ENCODE measurements at places on chromosomes 12 and 14.

GRCh38 chr12:76919383-76920171 is 40.8 kb upstream of the CSRP2 start:
- no peak for DNase-seq

DNA sequence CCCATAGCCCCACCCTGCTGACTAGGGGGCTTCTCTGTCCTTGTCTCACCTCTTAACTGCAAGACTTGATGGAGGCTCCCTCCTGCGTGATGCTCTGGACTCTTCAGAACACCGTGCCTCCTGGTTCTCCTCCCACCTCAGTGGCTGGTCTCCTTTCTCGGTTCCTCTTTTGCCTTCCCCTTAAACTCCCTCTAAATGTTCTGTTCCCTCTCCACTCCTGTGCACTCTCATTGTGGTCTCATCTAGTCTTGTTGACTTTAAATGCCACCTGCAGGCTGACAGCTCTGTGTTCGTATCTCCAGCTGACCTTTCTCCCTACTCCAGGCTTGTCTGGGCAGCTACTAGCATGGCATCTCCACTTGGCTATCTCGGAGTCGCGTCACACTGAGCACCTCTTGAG is 28.3 kb downstream of the DYNC1H1 start:
- no peak for DNase-seq

DNA sequence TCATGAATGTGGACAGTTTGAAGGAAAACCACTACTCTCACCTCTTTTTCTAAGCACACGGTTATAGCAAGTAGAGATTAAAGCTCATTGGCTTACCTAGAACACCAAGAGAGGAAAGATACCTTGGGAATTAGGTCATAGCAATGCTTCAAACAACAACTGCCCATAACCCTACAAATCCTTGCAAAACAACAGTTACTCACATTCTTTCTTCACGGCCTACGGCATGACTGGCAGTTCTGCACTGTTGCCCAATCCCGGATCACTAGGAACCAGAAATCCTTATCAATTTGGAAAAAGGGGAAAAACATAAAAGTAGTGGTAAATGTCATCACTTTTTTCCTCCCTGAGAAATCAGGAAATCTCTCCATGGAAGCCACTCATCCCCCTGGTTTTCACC is 9.6 kb upstream of the ISM2 start:
- no peak for DNase-seq

DNA sequence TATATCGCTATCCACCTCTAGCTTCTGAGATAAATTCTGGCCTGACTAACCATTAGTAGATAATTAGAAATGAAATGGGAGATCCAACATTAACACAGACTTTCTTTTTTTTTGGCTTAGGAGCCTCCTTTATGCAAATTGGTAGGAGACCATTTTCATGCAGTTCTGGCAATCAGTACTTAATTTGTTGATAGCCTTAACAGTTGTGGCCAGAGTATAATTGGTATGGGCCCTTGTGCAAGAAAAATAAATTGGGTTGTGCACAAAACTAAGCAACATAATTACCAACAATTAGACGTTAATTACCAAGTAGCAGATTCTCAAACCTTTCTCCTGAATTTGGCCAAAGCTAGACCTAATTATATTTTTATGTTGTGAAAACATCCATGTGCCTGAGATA is 111.0 kb downstream of the MGAT4C start:
- no peak for DNase-seq

GRCh38 chr14:36981832-36982529 is 190.4 kb downstream of the SLC25A21 start:
- DNase-seq, result no peak

GRCh38 chr14:94043756-94044475 is 17.8 kb downstream of the OTUB2 start:
- DNase-seq, result no peak

DNA sequence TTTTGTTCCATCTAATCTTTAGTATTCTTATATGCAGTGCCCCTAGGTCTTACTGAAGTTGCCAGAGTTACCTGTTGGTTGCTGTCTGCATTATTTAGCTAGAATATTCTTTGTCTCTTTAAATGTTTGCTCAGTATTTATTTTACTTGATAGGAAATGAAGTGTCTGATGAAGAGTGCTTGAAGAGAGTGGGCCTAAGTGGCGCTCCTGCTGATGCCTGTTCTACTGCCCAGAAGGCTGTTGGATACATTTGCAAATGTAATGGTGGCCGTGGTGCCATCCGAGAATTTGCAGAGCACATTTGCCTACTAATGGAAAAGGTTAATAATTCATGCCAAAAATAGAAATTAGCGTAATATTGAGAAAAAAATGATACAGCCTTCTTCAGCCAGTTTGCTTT is 18.9 kb downstream of the CMAS start:
- DNase-seq, result no peak

DNA sequence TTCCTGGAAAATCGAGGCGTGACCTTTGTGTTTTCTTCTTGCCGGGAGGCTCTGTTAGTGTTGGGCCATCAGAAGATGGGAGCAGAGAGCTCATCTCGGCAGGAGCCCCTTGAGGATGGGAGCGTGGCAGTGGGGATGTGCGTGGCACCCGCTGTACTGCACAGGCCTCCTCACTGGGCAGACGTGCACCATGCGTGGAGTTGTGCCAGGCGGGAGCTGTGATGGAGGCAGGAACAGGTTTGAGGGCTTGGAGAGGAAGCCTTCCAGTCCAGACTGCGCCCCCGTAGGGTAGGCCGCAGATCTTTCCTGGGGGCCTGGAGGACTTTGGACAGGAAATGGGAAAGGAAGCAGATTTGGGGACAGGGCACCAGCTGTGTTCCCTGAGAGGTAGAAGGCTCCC is 197.5 kb downstream of the TSPAN9 start:
- DNase-seq, result no peak

DNA sequence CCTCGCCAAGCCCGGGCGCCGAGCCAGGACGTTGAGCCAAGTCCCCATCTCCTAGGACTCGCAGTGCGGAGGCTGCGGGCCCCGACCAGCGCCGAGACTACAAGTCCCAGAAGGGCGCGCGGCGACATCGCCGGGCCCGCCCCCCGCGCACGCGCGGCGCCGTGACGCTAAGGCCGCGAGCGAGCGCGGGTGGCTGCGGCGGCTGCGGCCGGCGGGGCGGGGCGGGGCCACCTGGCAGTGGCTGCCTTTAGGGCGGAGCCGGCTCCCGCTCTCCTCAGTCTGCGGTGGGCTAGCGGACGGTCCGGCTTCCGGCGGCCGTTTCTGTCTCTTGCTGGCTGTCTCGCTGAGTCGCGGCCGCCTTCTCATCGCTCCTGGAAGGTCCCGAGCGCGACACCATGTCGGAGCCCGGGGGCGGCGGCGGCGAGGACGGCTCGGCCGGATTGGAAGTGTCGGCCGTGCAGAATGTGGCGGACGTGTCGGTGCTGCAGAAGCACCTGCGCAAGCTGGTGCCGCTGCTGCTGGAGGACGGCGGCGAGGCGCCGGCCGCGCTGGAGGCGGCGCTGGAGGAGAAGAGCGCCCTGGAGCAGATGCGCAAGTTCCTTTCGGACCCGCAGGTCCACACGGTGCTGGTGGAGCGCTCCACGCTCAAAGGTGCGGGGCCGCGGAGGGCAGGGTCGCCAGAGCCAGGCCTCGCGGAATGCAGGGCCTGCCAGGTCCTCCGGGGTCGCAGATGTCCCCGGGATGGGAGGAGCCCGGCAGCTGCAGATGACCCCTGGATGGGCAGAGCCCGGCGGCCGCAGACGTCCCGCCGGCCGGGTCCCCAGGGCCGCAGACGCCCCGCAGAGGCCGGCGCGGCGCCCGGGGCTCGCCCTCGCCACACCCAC is at the start of gene DYNC1H1:
Gene DYNC1H1 (plus strand): TSS at position 277 of the 884 bp plus-strand sequence. CDS start 119 bp downstream, at position 396.
- peak; percentile 86 for DNase-seq

DNA sequence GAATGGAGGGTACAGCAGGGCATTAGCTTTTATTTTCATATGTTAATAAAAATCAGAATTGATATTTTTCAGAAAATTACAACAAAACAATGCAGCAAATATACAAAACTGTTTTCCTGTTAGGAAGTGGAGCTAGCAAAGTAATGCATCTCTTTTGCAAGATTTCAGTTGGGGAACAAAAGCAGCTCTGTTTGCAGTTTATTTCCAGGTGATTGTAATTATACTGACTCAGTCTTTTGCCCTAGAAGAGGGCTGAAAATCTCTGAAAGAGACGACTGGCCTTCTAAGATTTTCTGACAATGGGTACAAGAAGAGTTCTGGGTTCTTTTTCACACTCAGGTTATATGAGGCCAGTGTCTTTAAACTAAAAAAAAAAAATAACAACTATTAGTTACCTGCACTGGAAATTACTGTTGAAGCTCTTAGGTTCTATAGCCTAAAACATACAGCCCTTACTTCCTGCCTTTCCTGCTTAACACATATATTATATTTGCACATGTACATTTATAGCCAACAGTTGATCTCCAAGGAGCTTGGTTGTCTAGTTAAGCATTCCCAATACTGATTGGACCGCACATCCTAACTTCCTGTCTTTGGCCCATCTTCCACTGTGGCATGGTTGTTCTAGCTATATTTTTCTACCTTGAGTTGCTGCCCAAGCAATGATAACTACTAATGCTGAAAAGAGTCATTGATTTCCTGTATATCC is 199.1 kb upstream of the KRR1 start:
- DNase-seq, result no peak

GRCh38 chr14:90556012-90556477 is 159.2 kb downstream of the CALM1 start:
- DNase-seq, result no peak

DNA sequence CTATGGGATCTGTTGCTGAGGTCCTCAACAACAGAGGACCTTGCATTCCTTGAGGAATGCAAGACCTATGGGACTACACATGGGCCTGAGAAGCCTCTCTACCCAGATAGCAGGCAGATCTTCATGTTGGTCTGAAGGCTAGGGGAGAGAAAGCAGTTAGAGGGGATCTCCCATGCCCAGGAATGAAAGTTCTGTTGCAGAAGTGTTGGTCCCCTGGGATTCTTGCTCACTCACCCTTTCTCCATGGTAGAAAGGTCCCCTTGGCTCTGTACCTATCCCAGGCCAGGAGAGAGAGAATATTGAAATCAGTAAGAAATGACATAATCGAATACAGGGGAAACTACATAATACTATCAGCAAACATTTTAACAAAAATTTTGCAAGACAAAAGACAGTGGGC is 16.5 kb upstream of the KLRC1 start:
- no peak for DNase-seq

- no peak for DNase-seq
These were observed 54.9 kb downstream of the OTOGL start for GRCh38 chr12:80154261-80154660.

GRCh38 chr14:71139294-71139946 is 232.2 kb downstream of the PCNX1 start:
- no peak for DNase-seq

DNA sequence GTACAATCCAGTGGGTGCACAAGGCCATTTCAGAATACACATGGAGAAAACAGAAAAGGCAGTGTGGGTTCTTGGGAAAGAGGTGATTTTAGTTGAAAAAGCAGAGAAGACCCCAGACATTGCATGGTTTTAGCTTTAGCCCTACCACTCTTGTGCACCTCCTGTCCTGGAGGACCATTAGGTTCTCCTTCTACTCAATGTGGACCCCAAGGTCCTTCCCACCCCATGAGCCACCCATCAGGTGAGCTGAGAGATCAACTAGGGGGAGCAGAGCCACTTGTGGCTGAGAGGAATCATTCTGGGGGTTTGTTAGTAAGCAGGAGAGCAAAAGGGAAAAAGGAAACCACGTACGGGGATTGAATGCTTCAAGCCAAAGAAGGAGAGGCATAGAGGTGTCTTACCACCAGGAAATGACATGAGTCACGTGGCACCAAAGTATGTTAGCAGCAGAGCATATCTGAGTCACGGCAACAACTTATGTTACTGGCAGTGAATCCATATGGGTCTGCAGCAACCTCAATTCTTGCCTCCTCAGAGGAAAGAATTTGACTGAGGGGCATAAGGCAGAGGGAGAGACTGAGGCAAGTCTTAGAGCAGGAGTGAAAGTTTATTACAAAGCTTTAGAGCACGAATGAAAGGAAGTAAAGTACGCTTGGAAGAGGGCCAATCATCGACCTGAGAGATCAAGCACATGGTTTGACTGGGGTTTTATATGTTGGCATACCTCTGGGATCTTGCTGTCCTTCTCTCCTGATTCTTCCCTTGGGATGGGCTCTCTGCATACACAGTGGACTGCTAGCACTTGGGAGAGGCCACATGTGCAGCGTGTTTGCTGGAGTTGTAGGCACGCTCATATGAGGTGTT is 73.9 kb downstream of the HSD17B6 start:
- peak; percentile 16 for DNase-seq

DNA sequence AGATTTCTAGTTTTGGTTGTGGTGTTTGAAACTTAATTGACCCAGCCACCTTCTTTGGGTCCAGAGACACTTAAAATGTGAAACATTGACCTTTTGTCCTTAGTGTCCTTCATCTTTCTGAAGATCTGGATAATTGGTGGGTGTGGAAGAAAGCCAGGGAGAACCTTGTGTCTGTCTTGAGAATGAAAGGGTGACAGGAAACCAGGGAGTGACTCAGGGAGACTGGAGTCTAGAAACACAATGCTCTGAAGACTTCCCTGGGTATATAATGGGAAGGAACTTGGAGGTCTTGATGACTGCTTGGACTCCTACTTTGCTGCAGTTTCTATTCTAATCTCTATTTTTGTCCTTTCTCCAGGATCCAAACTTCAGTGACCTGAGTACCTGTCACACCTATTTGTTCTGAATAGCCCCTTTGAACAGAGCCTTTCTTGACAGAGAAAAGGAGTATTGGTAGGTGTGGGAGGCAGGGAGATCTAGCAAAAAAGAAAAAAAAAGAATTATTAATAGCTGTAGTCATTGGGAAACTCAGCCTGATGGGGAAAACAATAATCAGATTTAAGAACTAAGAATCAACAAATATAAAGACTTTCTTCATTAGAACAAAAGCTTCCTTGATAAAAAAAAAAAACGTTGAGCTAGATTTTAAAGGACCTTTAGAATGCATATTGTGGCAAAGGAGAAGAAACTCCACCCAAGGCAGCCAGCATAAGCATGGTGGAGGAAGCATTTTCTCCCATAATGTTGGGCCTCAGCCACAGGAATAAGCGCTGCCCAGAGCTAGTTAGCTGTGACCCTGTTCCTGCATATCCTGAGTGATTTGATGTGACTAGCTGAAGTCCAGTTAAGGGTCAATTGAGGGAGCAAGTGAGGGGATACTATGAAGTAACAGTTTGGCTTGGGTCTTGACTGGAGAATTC is 77.9 kb upstream of the HOXC13 start:
- no peak for DNase-seq

DNA sequence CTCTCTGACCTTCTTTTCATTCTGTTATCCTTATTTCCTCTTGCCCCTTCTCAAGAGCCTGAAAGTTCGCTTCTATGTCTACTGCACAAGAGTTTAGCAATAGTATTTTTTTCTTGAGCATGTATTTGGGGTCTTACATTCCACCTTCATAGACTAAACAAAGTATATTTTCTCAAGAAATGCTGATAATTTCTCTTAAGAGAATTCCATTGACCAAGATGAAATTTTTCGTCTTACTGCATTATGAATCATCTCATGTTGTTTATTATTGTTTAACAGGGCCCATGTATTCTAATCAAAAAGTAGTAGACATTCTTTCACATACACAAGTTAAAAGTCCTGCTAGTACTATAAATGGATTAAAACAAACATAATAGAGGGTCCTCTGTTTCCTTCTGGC is 219.3 kb downstream of the C12orf50 start:
- no peak for DNase-seq

GRCh38 chr12:15693228-15693911 is 95.8 kb downstream of the EPS8 start:
- no peak for DNase-seq

- DNase-seq, result no peak
These were observed 84.9 kb downstream of the ASCL4 start for GRCh38 chr12:107859367-107859766.

- DNase-seq, result no peak
These were observed 26.1 kb downstream of the POLE start for GRCh38 chr12:132660996-132661395.
